Lung (tissue), 17 donors: ENCODE measurements at places on chromosomes 1 and 21. TPM values are rescaled to one million over a fixed set of nuclear protein-coding genes. Genes with fewer than 3 reads are reported as not detected.
A peak's percentile ranks its signal among the peaks of the same experiment; 100 is the strongest.

GRCh38 chr1:52926864-52927211 lies 238 bp upstream of the SCP2 start:
- peak overlapping the region; percentile 30 for H3K27ac ChIP-seq
- H3K27me3 ChIP-seq: peaks cover 2% of the 10 kb centered on the region
- H3K36me3 ChIP-seq: no peaks in the 10 kb centered on the region
- H3K4me3 ChIP-seq: peak overlapping the region; percentile 52
- no peak for DNase-seq

GRCh38 chr1:21823980-21824702 lies 12.1 kb downstream of the LDLRAD2 start:
- no peak overlapping the region for H3K4me3 ChIP-seq
- H3K27ac ChIP-seq: no peak overlapping the region
- H3K36me3 ChIP-seq: peaks cover 5% of the 10 kb centered on the region
- H3K27me3 ChIP-seq: no peaks in the 10 kb centered on the region

GRCh38 chr1:67740543-67740942 lies 55.5 kb downstream of the GADD45A start:
- H3K36me3 ChIP-seq: no peaks in the 10 kb centered on the region
- H3K4me3 ChIP-seq: no peak overlapping the region
- peaks cover 12% of the 10 kb centered on the region for H3K4me1 ChIP-seq
- no peak for DNase-seq
- no peak overlapping the region for H3K27ac ChIP-seq

- H3K36me3 ChIP-seq: no peaks in the 10 kb centered on the region
- H3K4me3 ChIP-seq: no peak overlapping the region
- H3K4me1 ChIP-seq: no peaks in the 10 kb centered on the region
- DNase-seq: peak; percentile 53
These were observed 137.8 kb downstream of the BARHL2 start for GRCh38 chr1:90579212-90579802.

- H3K4me3 ChIP-seq: no peak overlapping the region
- H3K4me1 ChIP-seq: no peaks in the 10 kb centered on the region
- no peaks in the 10 kb centered on the region for H3K36me3 ChIP-seq
- no peaks in the 10 kb centered on the region for H3K27me3 ChIP-seq
- peak; percentile 81 for DNase-seq
These were observed 323.3 kb downstream of the RPS6KC1 start for GRCh38 chr1:213374369-213374768.

DNA sequence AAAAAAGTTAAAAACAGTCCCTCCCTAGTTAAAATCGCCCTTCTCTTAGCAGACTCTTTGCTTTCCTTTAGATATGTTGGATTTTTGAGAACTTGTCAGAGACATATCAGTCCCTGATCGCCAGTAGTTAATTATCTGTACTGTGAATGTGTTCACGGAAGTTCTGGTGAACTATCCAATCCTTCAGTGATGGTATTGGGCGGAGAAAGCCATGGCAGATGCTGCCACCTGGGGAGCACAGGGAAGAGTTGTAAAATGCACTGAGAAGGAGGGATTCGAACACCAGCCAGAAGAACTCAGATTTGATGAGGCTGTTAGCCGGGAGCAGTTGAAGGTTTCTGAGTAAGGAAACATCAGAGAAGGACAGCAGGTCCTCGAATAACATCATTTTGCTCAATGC lies 17.5 kb upstream of the KIF14 start:
- no peak for DNase-seq
- H3K27ac ChIP-seq: no peak overlapping the region
- no peaks in the 10 kb centered on the region for H3K36me3 ChIP-seq
- H3K4me3 ChIP-seq: no peak overlapping the region

Gene TACSTD2
- total RNA-seq: 187 TPM

Gene OR10J1
- total RNA-seq: not detected

- H3K4me1 ChIP-seq: peaks cover 10% of the 10 kb centered on the region
- no peak for DNase-seq
- no peaks in the 10 kb centered on the region for H3K36me3 ChIP-seq
- H3K27ac ChIP-seq: no peak overlapping the region
- H3K27me3 ChIP-seq: no peaks in the 10 kb centered on the region
- H3K4me3 ChIP-seq: no peak overlapping the region
These were observed 133.6 kb downstream of the TGFBR3 start for GRCh38 chr1:91752324-91752723.

GRCh38 chr1:2258122-2258681 lies 30.1 kb downstream of the SKI start:
- no peak for DNase-seq
- peaks cover 9% of the 10 kb centered on the region for H3K4me1 ChIP-seq
- peak overlapping the region; percentile 75 for H3K27ac ChIP-seq
- peaks cover 8% of the 10 kb centered on the region for H3K36me3 ChIP-seq
- no peaks in the 10 kb centered on the region for H3K27me3 ChIP-seq

Gene BTF3L4
- total RNA-seq: 40.1 TPM

Gene AMPD1
- total RNA-seq: not detected

Gene TEX50
- not detected for total RNA-seq

GRCh38 chr1:21623410-21623961 lies 45.7 kb downstream of the RAP1GAP start:
- no peaks in the 10 kb centered on the region for H3K27me3 ChIP-seq
- peaks cover 7% of the 10 kb centered on the region for H3K4me1 ChIP-seq
- H3K4me3 ChIP-seq: no peak overlapping the region
- peak overlapping the region; percentile 84 for H3K27ac ChIP-seq
- peak; percentile 79 for DNase-seq

GRCh38 chr1:4734791-4735190 lies 80.4 kb downstream of the AJAP1 start:
- H3K4me3 ChIP-seq: no peak overlapping the region
- no peak for DNase-seq
- H3K27me3 ChIP-seq: no peaks in the 10 kb centered on the region
- H3K27ac ChIP-seq: no peak overlapping the region

DNA sequence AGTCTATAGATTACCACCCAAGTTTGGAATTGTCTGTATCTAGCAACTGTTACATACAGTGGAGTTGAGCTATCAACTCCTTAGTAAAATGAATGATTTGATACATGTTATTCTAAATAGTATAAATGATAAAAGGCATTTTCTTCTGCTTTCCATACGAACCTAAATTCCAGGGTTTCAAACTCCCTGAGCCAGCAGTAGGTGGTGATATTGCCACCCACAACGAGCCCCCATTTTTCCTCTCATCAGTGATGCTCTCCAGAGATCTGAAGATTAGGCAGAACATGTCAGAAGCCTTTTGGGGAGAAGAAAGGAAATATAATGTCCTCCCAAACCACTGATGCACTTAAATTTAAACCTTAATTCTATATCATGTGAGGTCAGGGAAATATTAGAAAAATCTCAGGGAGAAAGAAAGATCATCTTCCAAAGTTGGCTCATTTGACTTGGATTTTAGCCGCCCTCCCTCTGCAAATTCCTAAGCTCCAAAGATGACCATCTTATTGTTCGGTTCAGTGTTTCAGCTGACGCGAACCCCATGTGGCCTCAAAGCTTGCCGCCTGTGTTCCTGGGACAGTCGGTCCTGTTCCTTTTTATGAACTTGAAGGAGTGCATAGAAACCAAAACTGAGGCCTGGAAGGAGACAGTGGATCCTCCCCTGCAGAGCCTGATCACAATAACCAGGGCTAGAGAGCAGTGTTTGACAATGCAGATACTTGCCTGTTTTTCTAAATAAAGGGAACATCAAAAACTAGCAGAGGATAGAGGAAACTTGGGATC lies 2.3 kb downstream of the EVA1C start:
- no peak overlapping the region for H3K4me3 ChIP-seq
- peaks cover 4% of the 10 kb centered on the region for H3K27me3 ChIP-seq
- H3K4me1 ChIP-seq: no peaks in the 10 kb centered on the region
- no peaks in the 10 kb centered on the region for H3K36me3 ChIP-seq

- H3K36me3 ChIP-seq: no peaks in the 10 kb centered on the region
- no peak overlapping the region for H3K27ac ChIP-seq
- H3K4me3 ChIP-seq: no peak overlapping the region
- H3K27me3 ChIP-seq: no peaks in the 10 kb centered on the region
- no peaks in the 10 kb centered on the region for H3K4me1 ChIP-seq
These were observed 21.7 kb upstream of the LAMC2 start for GRCh38 chr1:183164340-183164739.

GRCh38 chr1:181863736-181864135 lies 197.8 kb downstream of the ZNF648 start:
- H3K27me3 ChIP-seq: no peaks in the 10 kb centered on the region
- no peak for DNase-seq
- no peaks in the 10 kb centered on the region for H3K4me1 ChIP-seq

DNA sequence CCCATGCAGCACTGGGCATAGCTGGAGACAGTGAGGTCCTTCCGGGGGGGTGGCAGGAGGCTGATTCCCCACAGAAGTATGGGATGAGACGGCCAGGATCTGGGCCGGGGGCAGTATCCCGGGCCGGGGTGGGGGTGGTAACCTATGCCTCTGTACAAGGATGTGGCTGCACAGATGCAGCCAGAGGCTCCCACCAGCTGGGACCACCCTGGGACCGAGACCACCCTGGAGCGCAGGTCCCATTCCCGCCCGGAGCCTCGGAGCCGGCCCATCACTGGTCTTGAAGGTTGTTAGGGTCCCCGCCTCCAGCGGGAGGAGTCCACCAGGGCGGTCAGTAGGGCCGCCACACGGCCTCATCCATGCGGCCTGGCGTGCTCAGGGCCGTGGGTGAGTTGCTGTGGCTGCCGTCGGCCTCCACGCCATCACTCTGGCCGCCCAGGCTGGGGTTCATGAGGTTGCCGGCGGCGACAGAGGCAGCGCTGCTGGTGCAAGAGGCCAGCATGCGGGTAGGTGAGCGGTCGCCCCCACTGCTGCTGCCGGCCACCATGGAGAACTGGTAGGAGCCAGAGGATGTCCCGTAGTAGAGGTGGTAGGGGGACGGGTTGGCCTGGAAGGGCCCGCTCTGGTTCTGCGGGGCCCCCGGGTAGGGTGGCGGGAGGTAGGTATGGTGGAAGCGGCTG lies 28.1 kb downstream of the RUNX3 start:
- H3K27me3 ChIP-seq: no peaks in the 10 kb centered on the region
- no peak overlapping the region for H3K4me3 ChIP-seq
- DNase-seq: no peak
- H3K27ac ChIP-seq: no peak overlapping the region
- peaks cover 3% of the 10 kb centered on the region for H3K36me3 ChIP-seq

Gene PTGFRN
- 29.2 TPM for total RNA-seq

GRCh38 chr1:41009466-41009865 lies 12.1 kb downstream of the SLFNL1 start:
- no peak overlapping the region for H3K27ac ChIP-seq
- H3K27me3 ChIP-seq: no peaks in the 10 kb centered on the region
- H3K36me3 ChIP-seq: peaks cover 9% of the 10 kb centered on the region
- no peaks in the 10 kb centered on the region for H3K4me1 ChIP-seq

Gene SPATA46
- not detected for total RNA-seq

DNA sequence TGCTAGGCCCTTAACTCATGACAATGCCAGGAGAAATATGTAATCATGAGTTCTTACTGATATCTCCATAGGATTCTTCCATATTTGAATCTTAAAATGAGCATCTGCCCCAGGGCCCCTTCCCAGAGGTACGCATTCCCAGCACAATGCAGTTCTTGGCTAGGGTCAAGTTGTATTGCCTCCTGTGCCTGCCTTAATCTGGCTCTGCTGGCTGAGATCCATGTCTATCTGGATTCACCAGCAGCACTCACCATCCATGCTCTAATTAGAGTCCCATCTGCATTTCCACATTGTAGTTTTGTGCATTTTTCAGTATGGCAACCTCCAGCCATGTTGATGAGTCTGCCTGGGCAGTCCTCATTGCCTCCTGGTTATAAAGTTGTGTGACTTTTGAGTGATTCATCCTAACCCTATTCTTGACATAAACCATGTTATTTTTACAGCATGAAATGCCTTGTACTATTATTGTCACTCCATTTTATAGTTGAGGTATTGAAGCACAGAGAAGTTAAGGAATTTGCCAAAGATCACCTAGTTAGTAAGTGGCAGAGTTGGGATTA lies 55.9 kb downstream of the CAMSAP2 start:
- H3K27ac ChIP-seq: no peak overlapping the region
- no peaks in the 10 kb centered on the region for H3K27me3 ChIP-seq
- DNase-seq: no peak
- peaks cover 15% of the 10 kb centered on the region for H3K4me1 ChIP-seq
- H3K36me3 ChIP-seq: no peaks in the 10 kb centered on the region

- H3K4me3 ChIP-seq: no peak overlapping the region
- no peak for DNase-seq
- no peak overlapping the region for H3K27ac ChIP-seq
- no peaks in the 10 kb centered on the region for H3K4me1 ChIP-seq
- peaks cover 9% of the 10 kb centered on the region for H3K27me3 ChIP-seq
These were observed 25.9 kb upstream of the PLA2G2C start for GRCh38 chr1:20212085-20212684.

- H3K27ac ChIP-seq: no peak overlapping the region
- H3K4me3 ChIP-seq: no peak overlapping the region
- DNase-seq: no peak
- no peaks in the 10 kb centered on the region for H3K4me1 ChIP-seq
These were observed 62.3 kb downstream of the PRKACB start for GRCh38 chr1:84206375-84206774.

- H3K27me3 ChIP-seq: no peaks in the 10 kb centered on the region
- peak; percentile 95 for DNase-seq
- no peaks in the 10 kb centered on the region for H3K36me3 ChIP-seq
These were observed 184.2 kb downstream of the ETS2 start for GRCh38 chr21:38989745-38990423.

Gene GPR52
- 2.6 TPM for total RNA-seq
